ENCODE measurements at places on chromosomes 3 and 15.

DNA sequence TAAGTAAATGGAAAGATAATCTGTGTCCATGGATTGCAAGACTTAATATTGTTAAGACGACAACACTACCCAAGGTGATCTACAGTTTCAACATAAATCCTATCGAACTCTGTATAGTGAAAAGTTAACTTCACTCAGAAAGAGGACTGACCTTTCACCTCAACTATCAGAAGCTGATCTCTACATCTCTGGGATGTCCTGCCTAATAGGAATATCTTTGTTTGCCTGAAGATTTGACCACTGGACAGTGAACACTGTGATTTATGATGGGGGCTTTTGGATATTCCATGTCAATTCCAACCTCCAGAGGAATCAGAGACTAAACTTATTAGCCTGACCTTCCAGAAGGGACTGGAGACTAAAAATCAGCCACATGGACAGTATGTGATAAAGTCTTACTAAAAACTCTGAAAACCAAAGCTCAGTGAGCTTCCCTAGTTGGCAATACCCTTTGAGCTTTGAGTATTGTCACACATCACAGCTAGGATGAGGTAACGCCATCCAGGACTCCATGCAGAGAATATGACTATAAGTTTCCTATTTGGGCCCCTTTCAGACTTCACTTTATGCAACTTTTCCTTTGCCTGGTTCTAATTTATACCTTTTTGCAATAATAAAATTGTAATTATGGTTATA, 164.9 kb upstream of the SETMAR start:
- no peak for DNase-seq

- no peak for DNase-seq
Measured at GRCh38 chr3:48416546-48416945, 13.3 kb downstream of the PLXNB1 start.

- DNase-seq: no peak
Measured at GRCh38 chr15:71800835-71801745, 9.3 kb upstream of the NR2E3 start.

DNA sequence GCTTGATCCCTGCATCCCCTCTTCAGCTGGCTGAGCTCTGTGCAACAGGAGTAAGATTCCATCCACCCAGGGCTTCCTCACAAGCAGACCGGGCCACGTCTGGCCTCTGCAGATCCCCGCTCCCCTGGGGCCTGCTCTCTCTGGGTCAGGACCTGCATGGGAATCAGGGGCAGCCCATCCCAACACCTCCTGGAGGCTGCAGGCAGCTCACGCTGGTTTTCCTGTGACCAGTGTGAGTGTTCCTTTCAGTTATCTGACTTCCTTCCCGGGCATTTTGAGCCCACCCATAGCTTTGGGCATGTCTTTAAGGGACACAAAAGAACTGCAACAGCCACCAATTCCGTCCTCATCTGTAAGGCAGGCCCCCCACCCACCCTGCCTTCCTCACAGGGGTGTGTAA, 16.3 kb downstream of the NUP210 start:
- DNase-seq: no peak

DNA sequence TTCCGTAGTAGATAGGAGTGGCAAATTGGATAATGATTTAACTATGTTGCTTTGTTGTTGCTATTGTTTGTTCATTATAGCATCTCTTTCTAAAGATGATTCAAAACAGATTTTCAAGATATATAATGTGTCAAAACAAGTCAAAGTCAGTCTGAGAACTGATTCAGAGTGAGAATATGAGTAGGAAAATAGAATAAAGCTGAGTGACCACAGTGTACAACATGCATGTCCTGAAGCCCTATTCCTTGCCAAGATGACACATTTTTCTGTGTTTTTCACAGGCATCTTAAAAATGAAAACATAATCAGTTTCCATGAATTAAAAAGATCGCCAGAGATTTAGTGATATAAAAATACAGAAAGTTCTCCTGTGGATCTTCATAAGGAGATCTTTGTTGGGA, 57.0 kb upstream of the THRB start:
- no peak for DNase-seq

- DNase-seq: no peak
Measured at GRCh38 chr15:73687351-73687750, 3.2 kb downstream of the CD276 start.

DNA sequence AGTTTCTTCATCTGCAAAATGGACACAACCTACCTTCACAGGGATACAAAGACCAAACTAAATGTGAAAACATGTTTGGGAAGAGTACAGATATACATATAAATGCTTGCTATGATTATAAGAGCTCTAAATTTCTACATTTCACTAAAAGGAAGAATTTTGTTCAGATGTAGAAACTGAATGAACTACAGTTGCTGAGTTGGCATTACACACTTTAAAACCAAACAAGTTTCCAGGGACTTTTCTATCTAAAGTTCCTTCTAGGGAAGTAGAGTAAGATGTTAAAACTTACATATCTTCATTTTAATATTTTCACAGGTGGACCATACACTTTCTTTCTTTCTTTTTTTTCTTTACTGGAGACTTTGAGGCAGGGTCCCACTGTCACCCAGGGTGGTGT, 4.6 kb downstream of the AAGAB start:
- DNase-seq: no peak

- DNase-seq: no peak
Measured at GRCh38 chr3:129974833-129975704, 549 bp downstream of the TRH start.

- DNase-seq: no peak
Measured at GRCh38 chr3:138188013-138188730, 1.1 kb downstream of the ARMC8 start.

- no peak for DNase-seq
Measured at GRCh38 chr3:122948408-122948807, 79.2 kb downstream of the SEMA5B start.
